ENCODE measurements at places on chromosomes 5 and 9.

- H3K4me1 ChIP-seq = no peaks in the 10 kb centered on the region
- H3K27ac ChIP-seq = no peak overlapping the region
- H3K4me3 ChIP-seq = no peak overlapping the region
- H3K27me3 ChIP-seq = no peaks in the 10 kb centered on the region
- peaks cover 16% of the 10 kb centered on the region for H3K36me3 ChIP-seq
Observed at GRCh38 chr9:5787759-5788302, 45.1 kb downstream of the ERMP1 start.

DNA sequence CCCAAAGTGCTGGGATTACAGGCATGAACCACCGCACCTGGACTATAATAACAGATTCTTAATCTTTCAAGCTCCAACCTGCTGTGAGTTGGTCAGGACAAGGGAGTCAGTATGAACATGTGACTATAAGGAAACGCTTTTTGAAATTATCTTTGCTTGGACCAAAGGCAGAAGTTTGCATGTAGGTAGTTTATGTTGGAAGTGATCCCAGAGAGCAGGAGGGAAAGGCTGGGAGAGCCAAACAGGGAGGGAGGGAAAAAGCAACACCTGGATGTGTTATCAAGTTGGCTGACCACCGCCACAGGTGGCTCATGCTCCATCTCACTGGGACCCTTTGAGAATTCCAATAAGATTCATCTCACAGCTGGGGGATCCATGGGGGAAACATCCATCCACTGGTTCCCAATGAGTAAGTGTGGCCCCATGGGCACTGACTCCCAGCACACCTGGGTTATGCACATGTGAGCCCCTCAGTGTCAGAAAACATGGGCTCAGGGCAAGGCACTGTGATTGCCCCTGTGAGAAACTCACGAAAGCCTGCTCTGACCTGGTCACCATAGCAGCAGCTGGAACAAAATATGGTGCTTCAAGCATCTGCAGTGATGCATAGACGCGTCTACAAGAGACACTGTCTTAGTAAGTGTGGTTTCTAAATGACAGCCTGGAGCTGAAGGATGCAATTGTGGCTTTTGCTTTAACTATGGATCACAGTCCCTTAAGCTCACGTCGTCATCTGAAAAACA is 62.1 kb downstream of the ARSB start:
- H3K4me3 ChIP-seq = no peak overlapping the region

GRCh38 chr5:32932241-32932935 is 221.3 kb downstream of the NPR3 start:
- H3K4me1 ChIP-seq = no peaks in the 10 kb centered on the region
- H3K27me3 ChIP-seq = no peaks in the 10 kb centered on the region
- no peak overlapping the region for H3K4me3 ChIP-seq

- peaks cover 41% of the 10 kb centered on the region for H3K36me3 ChIP-seq
- H3K27me3 ChIP-seq = no peaks in the 10 kb centered on the region
- H3K4me3 ChIP-seq = no peak overlapping the region
- no peaks in the 10 kb centered on the region for H3K4me1 ChIP-seq
Observed at GRCh38 chr5:58983526-58984452, 400.9 kb downstream of the RAB3C start.

DNA sequence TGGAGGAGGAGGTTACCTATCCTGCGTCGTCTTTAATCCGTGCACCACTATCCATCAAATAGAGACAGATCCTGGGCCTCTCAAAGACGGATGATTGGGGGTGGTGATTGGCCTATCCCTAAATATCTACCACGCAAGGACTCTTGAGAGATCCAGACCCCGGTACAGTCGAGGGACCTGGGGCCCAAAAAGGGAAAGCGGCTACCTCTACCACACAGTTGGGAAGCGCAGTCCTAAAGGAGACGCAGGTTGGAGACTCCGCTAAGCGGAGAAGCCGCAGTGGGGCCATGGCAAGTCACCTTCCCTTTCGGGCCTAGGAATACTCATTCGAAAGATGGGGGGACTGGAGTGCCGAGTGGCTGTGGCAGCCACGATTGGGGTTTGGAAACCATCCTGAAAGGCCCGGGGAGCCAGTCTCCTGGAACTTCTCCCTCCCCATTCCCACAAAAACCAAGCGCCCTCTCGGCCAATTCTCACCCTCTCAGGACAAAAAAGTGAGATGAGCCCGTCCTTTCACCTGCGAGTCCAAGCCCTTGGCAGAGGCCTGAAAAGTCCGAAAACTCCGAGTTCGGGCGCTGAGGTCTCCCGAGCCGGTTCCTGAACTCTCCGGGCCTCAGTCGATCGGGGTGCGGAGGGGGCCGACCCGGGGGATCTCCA is 499 bp upstream of the FOXE1 start:
- H3K36me3 ChIP-seq = no peaks in the 10 kb centered on the region
- peaks cover 10% of the 10 kb centered on the region for H3K4me1 ChIP-seq
- H3K27ac ChIP-seq = no peak overlapping the region
- peaks cover 100% of the 10 kb centered on the region for H3K27me3 ChIP-seq

GRCh38 chr5:41772056-41772455 is 98.2 kb downstream of the OXCT1 start:
- no peak for DNase-seq
- no peak overlapping the region for H3K4me3 ChIP-seq
- H3K36me3 ChIP-seq = no peaks in the 10 kb centered on the region

GRCh38 chr9:76883341-76883855 is 22.5 kb downstream of the PRUNE2 start:
- H3K27me3 ChIP-seq = no peaks in the 10 kb centered on the region
- no peak overlapping the region for H3K4me3 ChIP-seq
- DNase-seq = no peak
- H3K27ac ChIP-seq = no peak overlapping the region

DNA sequence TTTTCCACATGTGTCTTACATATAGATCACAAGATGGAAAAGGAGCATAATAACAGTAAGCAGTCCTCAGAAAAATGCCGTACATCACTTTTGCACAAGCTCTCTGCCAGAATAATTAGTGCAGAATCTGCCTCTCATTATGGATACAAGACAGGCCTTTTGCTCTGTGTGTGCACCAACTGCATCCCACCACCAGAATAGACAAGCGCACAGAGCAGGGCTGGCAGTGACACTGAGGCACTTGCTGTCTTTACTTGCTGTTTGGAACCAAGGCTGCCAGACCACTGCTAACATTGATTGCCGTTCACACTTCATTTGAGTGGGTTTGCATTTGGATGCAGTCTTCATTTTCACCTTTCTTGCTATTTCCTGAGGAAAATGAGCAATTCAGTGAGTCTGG is 741.3 kb downstream of the TLE1 start:
- H3K4me3 ChIP-seq = no peak overlapping the region
- H3K36me3 ChIP-seq = no peaks in the 10 kb centered on the region
- H3K4me1 ChIP-seq = no peaks in the 10 kb centered on the region
- no peak for DNase-seq
- no peak overlapping the region for H3K27ac ChIP-seq

- H3K27ac ChIP-seq = no peak overlapping the region
- no peaks in the 10 kb centered on the region for H3K36me3 ChIP-seq
- no peak overlapping the region for H3K4me3 ChIP-seq
- H3K27me3 ChIP-seq = no peaks in the 10 kb centered on the region
- no peaks in the 10 kb centered on the region for H3K4me1 ChIP-seq
Observed at GRCh38 chr5:81247441-81247972, 14.4 kb downstream of the CKMT2 start.

GRCh38 chr9:9783211-9783610 is 829.6 kb downstream of the PTPRD start:
- no peaks in the 10 kb centered on the region for H3K27me3 ChIP-seq
- no peak overlapping the region for H3K27ac ChIP-seq
- H3K36me3 ChIP-seq = no peaks in the 10 kb centered on the region
- H3K4me3 ChIP-seq = no peak overlapping the region
- no peak for DNase-seq

- no peaks in the 10 kb centered on the region for H3K36me3 ChIP-seq
- no peak for DNase-seq
- H3K4me1 ChIP-seq = peaks cover 11% of the 10 kb centered on the region
Observed at GRCh38 chr9:3475300-3476020, 50.3 kb downstream of the RFX3 start.

GRCh38 chr9:131735238-131736128 is 4.4 kb downstream of the RAPGEF1 start:
- no peaks in the 10 kb centered on the region for H3K27me3 ChIP-seq
- peaks cover 84% of the 10 kb centered on the region for H3K4me1 ChIP-seq
- peak overlapping the region; percentile 65 for H3K27ac ChIP-seq
- H3K4me3 ChIP-seq = no peak overlapping the region
- DNase-seq = no peak
- H3K36me3 ChIP-seq = no peaks in the 10 kb centered on the region

DNA sequence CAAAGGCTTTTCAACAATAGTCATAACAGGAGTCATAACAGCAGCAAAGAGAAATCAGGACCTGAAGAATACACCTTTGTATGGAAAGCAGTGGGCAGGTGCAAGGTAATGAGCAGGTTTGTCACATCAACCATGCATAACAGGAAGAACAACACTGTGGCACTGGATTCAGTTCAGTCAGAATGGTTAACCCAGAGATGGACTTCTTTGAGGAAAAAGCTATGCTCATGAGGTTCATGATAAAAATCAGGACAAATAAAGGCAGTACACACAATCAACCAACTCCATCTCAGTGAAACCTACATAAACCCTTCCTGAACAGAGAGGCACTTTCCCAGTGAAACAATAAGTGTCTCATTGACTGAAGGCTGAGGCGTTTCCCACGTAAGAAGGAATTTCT is 27.0 kb downstream of the ABITRAM start:
- H3K4me1 ChIP-seq = no peaks in the 10 kb centered on the region
- no peak overlapping the region for H3K27ac ChIP-seq
- no peaks in the 10 kb centered on the region for H3K27me3 ChIP-seq

GRCh38 chr5:112762113-112762810 is 24.6 kb downstream of the APC start:
- H3K36me3 ChIP-seq = peaks cover 24% of the 10 kb centered on the region
- no peak overlapping the region for H3K27ac ChIP-seq
- no peaks in the 10 kb centered on the region for H3K4me1 ChIP-seq
- no peak for DNase-seq

DNA sequence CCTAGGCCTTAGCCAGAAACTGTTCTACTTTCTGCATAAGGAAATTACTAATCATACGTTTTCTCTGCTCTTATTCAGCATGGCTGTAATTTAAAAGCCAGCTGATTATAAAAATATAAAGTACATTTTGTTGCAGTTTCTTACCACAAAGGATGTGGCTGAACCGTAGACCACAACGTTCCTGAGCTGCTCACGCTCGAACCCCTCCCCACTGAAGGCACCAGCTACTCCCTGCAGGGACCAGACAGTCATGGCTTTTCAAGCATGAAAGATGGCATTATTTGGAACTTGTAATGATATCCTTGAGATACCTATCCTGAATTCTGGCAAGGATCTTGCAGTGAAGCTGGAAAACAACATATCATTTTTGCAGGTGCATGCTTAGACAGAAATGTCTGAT is 91.8 kb upstream of the DMRT1 start:
- peak overlapping the region; percentile 11 for H3K27ac ChIP-seq
- no peak overlapping the region for H3K4me3 ChIP-seq
- peaks cover 31% of the 10 kb centered on the region for H3K4me1 ChIP-seq
- no peaks in the 10 kb centered on the region for H3K27me3 ChIP-seq
- no peak for DNase-seq

GRCh38 chr9:115591584-115591984 is 473.6 kb upstream of the TNC start:
- H3K36me3 ChIP-seq = no peaks in the 10 kb centered on the region
- DNase-seq = no peak
- H3K4me3 ChIP-seq = no peak overlapping the region
- peaks cover 5% of the 10 kb centered on the region for H3K27me3 ChIP-seq

- DNase-seq = no peak
- H3K36me3 ChIP-seq = no peaks in the 10 kb centered on the region
- no peaks in the 10 kb centered on the region for H3K4me1 ChIP-seq
- no peak overlapping the region for H3K27ac ChIP-seq
Observed at GRCh38 chr5:97909541-97909940, 726.5 kb upstream of the RIOK2 start.

Data from upper lobe of right lung (tissue), 1 donor.